ENCODE measurements at places on chromosomes 4 and X.

DNA sequence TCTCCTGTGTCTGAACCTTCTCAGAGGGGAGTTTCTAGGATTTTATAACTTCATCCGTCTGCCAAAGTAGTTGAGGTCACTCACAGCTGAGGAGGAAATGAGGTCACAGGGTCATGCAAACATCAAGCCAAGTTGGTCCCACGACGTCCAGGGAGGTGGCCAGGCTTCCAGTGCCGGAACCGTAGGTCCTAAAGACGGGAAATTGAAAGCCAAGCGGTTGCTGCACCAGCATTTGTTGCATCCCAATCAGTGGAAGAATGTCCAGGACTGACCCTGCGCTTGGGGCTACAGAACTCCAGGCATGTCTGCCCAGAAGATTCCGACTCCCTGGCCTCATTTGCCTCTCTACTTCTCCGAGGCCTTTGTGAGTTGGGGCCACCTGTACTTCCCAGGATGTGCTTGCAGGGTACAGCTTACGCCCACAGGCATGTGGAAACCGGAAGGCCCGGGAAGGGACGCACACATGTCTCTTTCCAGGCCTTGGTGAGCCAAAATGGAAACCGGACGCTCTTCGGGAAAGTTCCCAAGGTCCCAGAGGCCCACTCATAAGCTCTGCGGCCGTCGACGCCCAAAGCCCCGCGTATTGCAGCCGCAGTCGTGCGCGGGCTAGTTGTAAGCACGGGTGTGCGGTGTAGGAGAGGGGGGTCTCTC is 9.3 kb downstream of the PRDM8 start:
- DNase-seq = no peak

DNA sequence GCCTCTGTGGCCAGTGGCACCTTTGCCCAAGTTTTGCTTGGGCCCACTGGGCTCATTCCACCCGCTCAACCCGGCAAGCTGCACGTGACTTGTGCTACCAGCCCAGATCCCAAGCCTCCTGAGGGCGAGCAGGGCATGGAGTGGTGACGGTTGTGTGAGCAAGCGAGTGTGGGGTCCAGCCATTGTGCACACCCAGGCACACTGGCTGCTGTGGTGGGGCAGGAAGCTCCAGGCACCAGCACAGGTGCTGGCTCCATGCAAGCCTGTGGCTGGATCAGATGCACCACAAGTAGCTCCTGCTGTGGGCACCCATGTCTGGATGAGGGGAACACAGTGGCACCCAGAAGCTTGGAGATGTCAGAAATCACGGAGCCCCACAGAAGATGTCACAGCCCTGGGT is 557.0 kb upstream of the GNPDA2 start:
- no peak for DNase-seq

- no peak for DNase-seq
Measured at GRCh38 chr4:168273838-168274237, 44.7 kb downstream of the DDX60 start.

DNA sequence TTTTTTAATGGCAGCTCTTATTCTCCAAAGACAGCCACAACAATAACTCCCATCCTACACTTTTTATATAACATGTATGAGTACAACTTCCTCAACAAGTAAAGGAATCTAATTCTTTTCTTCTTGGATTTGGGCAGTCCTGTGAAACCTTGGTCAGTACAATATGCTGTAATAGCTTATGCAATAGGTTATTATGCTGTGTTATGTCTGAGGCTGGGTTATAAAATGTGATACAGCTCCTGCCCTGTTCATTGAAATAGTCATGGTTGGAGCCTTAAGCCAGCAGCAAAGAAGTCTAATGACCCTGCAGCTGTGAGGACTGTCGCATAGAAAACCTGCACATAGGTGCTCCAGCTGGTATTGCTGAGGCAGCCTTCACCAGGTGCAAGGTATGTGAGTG is 215.8 kb upstream of the RASGEF1B start:
- DNase-seq = no peak

GRCh38 chr4:90317785-90318184 is 190.6 kb downstream of the CCSER1 start:
- DNase-seq = no peak

DNA sequence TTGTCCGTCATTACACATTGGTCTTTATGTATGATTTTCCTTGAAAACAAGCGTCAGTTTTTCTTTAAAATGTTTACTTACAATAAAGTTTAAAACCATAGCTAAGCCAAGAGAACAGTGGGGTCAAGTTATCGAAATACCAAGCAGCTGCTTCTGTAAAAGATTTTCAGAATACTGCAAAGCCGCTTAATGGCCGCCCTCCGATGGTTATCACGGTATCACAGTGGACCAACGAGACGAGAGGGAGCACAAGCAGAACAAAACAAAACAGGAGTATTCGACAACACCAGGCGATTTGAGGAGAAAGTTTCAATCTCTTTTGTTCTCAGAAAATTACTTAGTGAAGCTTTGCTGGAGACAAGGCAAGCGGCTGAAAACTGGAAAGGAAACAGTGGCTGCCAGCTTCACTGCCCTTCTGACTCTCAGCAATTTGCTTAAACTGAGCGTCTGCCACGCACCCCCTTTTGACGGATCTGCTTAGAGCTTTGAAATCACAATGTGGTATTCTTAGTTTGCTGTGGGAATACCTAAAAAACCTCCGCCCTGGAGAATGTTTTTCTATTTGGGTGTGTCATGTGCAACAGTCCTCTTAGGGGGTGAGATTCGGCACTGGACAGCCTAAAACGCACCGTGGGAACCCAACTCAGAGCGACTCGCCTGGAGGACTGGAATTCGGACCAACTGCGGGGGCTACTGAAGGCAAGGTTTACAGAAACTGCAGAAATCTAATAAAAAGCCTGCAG is 199.8 kb downstream of the NSUN7 start:
- no peak for DNase-seq

- no peak for DNase-seq
Measured at GRCh38 chrX:23901060-23901459, 6.7 kb downstream of the APOO start.

DNA sequence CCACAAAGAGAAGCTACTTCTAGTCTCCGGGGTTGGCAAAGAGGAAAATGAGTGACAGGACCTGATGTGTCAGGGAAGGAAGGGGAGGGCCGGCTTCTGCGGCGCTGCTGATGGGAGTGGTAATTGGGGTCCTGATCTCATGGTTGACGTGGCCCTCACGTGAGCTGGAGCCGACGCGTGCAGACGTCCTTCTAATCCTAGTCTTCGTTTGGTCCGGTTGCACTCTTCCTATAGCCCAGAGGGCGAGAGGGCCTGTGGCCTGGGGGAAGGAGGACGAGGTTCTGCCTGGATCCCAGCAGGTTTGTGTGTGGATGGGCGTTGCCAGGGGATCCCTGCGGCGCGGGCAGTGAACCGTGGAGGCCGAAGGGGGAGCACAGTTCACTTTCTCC is at the start of gene ARMCX1:
Gene ARMCX1 (plus strand): TSS at position 186 of the 389 bp plus-strand sequence. CDS start 2,384 bp downstream, outside the sequence.
- no peak for DNase-seq

- no peak for DNase-seq
Measured at GRCh38 chr4:73613130-73613529, 7.1 kb downstream of the RASSF6 start.
